NT2/D1 (cell line): ENCODE measurements at places on chromosomes 16 and 17.
A peak's percentile ranks its signal among the peaks of the same experiment; 100 is the strongest.

DNA sequence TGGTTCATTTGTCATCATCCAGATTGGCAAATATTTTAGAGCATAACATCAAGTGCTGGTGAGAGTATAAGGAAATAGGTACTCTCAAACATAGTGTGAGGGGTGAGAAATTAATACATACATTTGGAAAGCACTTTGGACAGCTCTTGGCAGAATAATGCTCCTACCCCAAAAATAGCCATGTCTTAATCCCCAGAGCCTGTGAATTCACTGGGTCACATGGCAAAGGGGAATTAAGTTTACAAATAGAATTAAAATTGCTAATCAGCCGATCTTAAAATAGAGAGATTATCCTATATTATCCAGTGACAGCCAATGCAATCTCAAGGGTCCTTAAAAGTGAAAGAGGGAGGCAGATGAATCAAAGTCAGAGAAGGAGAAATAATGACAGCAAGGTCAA is 38.8 kb upstream of the ANKFN1 start:
- no peak for DNase-seq

DNA sequence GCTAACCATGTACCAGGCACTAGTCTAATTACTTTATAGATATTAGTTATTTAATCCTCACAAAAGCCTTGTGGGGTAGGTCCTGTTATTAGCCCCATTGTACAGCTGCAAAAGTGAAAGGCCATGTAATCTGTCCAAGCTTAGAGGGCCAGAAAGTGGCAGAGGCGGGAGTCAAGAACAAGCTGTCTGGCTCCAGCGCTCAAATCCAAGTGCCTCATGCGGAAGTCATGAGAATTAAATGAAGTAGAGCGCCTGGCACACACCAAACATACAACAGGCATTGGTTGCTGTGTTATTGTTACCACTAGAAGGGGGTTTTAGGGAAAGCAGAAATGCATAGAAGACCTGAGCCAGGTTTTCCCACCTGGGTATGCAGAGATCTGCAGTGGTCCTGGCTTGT is 1.2 kb downstream of the AQP8 start:
- no peak for DNase-seq

DNA sequence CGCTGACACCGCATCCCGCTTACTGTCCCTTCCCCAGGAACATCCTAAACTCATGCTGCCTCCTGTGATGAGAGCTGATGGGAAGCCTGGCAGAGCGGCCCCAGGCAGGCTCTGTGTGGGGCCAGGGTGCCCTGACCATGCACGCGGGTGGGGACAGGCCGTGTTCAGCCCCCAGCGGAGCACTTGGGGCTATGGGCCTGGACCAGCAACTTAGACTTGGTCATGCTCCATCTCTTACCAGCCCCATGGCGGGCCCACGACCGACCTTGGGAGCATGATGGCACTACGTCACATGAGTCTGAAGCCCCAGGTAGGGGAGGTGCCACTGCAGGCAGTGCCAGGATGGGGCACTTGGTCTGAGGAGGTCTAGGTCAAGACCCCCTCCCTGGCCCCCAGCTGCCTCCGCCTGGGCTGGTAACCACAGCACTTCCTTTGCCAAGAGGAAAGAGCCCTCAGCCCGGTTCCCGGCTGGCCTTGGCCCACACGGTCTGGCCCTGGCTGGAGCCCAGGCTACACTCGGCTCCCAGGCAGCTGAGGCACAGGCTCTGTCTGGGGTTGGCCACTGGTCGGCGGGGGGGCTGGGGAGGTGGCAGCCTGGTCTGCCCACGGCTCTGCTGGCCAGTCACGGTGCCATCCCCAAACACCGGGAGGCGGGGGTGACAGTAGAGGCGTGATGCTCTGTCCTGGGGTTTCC is 25.7 kb downstream of the BAHCC1 start:
- DNase-seq, result no peak

- DNase-seq, result peak; percentile 97
Measured at GRCh38 chr16:22190081-22190775, 15.8 kb upstream of the EEF2K start.

- DNase-seq, result no peak
Measured at GRCh38 chr16:79066561-79066960, 534.0 kb downstream of the MAF start.

DNA sequence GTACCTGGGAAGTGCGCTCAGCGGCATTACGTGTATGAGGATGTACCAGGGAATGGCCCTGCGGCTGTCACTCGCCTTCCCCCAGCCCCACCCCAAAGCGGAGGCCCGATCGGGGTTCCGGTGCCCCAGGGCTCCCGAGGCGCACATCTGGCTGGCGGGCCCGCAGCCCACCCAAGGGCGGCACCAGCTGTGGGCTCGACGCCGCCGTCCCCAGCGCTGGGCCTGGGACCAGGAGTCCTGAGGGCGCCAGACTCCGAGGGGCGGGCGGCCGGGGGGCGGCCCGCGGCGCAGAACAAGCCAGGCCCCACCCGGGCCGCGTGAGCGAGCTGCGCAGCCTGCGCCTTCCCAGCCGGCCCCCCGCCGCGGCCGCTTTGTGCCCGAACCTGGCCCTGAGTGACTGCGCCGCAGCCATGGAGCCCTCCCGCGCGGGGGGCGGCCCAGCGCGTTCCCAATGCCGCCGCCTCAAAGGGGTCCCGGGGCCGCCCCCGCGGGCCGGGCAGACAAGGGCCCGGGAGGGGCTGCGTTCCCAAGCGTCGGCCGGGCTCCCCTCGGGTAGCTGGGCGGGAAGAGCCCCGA is 17.4 kb downstream of the ZNF423 start:
- no peak for DNase-seq

DNA sequence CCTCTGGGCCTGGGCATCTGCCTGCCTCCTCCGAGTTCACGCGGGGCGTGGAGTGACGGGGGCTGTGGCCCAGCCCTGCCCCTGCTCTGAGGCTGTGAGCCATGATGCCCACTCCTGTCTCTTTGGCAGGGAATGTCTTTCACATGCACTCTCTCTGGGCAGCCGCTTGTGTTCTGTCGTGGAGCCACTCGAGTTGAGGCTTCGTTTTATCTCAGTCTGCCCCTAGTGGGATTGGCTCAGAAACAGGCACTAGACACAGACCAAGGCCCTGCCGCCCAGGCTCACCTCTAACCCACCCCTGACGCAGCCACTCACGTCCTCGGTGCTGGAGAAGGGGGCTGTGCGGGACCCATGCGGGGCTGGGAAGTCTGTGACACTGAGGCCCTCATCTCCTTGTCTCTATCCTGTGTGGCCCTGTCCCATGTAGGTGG is 67.5 kb upstream of the KCTD5 start:
- no peak for DNase-seq

DNA sequence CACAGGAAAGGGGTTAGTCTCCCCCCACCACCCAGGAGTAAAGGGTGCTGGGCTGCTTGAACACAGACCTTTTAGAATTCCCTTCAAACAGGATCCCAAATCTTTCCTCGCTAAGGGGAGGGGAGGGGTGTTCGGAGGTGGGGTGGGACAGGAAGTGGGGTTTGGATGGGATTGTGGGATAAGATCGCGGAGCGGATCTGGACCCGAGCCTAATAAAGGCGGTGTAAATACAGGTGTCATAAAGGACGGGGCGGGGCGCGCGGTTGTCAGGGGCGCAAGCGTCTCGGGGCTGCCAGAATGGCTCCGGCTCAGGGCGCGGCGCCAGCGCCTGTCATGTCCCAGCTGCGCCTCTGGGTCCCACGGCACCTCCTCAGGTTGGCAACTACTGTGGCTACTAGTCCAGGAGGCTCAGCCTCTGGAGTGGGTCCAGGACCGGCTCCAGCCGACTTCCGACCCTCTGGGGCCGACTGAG is 59.8 kb upstream of the FBXO47 start:
- DNase-seq, result no peak

- DNase-seq, result no peak
Measured at GRCh38 chr17:61385577-61386236, 13.9 kb upstream of the TBX2 start.

DNA sequence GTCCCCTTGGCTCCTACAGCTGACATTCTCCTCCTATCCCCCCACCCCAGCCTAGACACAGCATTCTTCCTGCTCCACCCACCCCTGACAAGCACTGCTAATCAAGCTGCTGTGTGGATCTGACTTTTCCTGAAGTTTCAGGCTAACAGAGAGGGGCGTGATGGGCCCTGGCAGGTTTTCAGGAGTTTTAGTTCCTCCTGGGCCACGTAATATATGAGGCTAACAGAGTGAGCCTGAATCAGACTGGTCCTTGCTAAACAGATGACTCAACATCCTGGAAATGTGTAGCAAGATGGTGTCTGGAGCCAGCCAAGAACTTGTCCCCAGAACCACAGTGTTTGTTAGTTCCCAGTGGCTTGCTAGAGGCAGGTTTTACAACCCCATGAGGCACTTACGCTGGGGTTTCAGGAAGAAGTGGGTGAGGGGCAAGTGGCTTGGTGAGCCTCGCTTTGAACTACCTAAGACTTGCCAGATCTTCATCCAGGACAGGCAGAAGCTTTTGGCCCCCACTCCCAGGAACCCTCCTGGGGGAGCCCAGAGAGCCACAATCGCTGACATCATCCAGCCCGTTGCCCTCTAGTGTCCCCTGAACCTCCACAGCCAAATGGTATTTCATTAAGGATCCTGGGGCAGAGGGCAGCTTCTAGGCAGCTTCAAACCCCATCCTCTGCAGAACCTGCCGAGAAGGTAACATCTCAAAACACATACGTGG is 15.9 kb downstream of the TMEM92 start:
- no peak for DNase-seq

GRCh38 chr17:10600571-10600970 is 51.1 kb upstream of the MYH2 start:
- no peak for DNase-seq

- no peak for DNase-seq
Measured at GRCh38 chr16:23132775-23133463, 16.3 kb downstream of the USP31 start.

GRCh38 chr17:66777689-66778225 is 57.2 kb upstream of the CACNG5 start:
- peak; percentile 96 for DNase-seq

- DNase-seq, result no peak
Measured at GRCh38 chr17:291587-291986, 61.0 kb downstream of the RPH3AL start.

GRCh38 chr16:19086322-19087199 is 19.1 kb downstream of the COQ7 start:
- DNase-seq, result peak; percentile 67

DNA sequence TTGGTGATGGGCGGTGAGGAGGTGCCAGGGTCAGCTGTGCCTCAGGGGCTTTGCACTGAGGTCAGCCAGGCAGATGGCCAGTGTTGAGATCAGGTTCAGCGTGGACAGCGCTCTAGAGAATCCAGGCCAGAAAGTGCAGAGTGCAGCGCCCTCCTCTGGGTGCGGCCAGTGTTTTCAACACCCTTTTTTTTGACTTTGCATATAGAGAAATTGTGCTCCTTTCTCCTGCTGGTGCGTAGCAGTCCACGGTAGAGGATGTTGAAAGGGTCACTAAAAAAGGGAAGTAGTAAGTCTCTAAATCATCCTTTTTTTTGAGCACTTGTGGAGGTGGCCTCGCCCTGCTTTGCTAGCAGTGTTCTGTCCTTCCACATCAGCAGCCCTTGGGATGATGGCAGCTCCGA is 53.9 kb downstream of the BANP start:
- DNase-seq, result no peak

GRCh38 chr16:57153841-57154240 is 32.0 kb downstream of the PSME3IP1 start:
- no peak for DNase-seq

DNA sequence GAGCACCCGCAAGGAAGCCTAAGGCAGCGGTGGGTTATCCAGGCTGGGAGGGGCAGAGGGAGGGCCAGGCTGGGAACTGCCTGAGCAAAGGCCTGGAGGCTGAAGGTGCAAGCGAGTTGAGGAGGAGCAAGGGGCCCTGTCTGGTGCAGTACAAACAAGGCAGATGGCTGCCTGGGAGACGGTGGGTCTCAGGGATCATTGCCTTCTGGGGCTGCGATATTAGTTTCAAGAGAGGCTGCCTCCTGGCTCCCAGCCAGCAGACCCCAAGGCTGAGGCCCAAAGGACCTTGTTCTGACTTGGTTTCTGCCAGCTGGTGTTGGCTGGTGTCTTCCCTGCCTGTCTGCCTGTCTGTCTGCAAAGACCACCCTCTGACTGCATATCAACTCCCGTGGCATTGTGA is 154.0 kb downstream of the IRF8 start:
- DNase-seq, result no peak

DNA sequence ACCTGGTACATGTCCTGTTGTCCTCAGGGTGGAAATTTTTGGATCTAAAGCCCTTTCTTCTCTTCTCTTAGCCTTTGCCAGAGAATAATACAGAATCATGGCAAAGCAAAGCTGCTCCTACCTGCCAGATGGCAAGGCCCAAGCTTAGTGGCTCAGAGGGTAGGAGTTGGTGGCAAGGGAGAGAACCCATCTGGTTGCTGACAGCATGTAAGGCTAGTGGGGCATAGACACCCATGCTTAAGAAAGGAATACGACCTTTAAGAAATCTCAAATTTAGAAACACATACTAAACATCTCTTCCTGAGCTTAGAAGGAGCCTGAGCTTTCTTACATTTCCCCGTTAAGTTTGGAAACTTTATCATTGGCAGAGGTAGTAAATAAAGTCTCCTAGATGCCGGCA is 395.0 kb upstream of the SOX9 start:
- no peak for DNase-seq

GRCh38 chr16:76777721-76778465 is 413.1 kb upstream of the MON1B start:
- no peak for DNase-seq

DNA sequence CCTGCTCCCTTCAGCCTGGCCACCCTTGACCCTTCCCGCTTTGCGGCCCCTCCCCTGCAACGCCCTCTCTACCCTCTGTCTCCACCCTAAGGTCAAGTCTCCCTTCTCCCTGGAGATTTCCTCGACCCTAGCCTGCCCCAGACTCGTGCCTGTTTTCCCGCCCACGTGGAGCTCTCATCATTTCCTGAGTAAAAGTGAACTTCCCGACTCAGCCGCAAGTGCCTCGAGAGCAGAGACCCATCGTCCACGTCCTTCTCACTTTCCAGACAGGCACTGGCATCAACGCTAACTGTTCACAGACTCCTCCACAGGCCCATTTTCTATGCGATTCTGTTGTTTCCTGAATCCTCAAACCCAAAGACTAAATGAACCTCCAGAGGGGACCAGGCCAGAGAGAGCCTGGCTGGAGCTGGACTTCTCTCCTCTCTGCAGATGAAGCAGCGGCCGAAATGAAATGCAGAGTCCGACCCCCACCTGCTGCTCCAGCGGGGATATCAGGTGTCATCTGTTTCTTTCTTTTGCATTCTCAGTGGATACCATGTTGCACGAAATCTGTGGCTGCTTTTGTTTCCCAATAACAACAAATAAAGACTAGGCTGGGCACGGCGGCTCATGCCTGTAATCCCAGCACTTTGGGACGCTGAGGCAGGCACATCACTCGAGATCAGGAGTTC is 52.5 kb downstream of the RTN4RL1 start:
- DNase-seq, result no peak

- DNase-seq, result no peak
Measured at GRCh38 chr17:29524692-29525091, 42.1 kb downstream of the ABHD15 start.

- DNase-seq, result no peak
Measured at GRCh38 chr17:16439303-16439791, 24.0 kb downstream of the TRPV2 start.

DNA sequence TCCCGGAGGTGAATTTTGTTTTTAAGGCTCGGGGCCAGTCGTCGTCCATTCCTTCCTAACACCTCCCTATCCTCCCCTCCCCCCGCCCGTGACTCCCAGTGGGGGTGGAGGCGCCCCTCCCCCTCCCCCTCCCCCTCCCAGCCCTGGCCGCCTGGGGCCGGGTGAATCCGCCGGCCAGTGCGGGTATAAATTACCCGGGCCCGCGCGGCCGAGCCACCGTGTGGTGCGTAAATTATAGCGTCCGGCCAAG is 2.0 kb upstream of the GSE1 start:
- no peak for DNase-seq

- no peak for DNase-seq
Measured at GRCh38 chr17:9109933-9110332, 88.6 kb downstream of the NTN1 start.
